ENCODE measurements at places on chromosomes 11 and 22.

- DNase-seq: no peak
Measured at GRCh38 chr11:11757909-11758308, 83.9 kb upstream of the USP47 start.

DNA sequence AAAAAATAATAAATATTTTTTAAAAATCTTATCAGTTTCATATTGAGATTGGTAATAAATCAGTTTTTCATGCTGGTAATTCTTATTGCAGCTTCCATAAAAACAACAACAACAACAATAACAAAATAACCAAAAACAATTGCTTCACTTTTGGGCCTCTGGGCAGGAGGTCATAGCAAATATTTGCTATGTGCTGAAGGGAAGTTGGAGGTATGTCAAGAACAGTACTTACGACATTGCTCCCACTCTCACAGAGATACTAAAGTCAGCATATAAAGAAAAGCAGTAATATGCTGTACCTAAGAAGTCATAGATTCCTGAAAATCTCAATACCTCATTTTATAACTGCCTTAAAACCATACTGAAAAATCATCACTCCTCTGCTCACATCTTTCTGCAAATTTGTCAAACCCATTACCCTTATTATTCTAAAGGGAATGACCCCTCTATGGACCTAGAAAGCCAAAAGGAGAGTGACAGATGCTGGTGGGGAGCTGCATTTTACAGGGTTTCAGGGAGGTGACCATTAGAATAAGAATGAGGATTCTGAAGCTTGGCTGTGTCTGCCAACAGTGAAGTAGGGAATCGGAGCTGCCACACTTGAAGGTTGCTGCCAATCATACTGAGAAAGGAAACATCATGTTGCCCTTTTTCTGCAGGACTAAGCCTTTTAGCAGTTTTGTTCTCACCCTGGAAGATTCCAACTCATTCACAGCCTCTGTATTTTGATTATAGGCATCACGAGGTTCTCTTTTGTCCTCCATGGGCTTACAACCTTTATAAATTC lies 742.9 kb downstream of the LRRC4C start:
- DNase-seq: no peak

- DNase-seq: no peak
Measured at GRCh38 chr22:25137577-25138525, 61.8 kb upstream of the CRYBB3 start.

DNA sequence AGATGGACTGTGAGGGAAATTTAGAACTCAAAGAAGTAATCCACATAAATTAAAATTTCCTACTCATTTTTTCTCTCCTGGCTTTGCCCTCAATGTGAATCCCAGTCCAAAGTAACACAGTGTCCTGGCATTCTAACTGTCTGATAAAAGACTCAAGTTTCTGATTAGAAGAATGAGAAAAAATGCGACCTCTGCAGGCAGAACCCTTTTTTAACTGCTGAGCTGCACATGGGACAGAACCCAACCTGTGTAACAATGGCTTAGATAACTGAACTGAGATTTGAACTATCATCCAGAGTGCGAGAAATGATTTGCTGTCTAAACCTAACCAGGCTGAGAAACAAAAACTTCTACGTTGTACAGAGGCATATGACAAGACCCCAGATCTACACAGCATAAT lies 385.6 kb upstream of the LRRC4C start:
- DNase-seq: no peak

- DNase-seq: no peak
Measured at GRCh38 chr22:24760708-24761306, 13.7 kb downstream of the PIWIL3 start.

GRCh38 chr11:77865805-77866204 lies 44.9 kb downstream of the AAMDC start:
- no peak for DNase-seq

DNA sequence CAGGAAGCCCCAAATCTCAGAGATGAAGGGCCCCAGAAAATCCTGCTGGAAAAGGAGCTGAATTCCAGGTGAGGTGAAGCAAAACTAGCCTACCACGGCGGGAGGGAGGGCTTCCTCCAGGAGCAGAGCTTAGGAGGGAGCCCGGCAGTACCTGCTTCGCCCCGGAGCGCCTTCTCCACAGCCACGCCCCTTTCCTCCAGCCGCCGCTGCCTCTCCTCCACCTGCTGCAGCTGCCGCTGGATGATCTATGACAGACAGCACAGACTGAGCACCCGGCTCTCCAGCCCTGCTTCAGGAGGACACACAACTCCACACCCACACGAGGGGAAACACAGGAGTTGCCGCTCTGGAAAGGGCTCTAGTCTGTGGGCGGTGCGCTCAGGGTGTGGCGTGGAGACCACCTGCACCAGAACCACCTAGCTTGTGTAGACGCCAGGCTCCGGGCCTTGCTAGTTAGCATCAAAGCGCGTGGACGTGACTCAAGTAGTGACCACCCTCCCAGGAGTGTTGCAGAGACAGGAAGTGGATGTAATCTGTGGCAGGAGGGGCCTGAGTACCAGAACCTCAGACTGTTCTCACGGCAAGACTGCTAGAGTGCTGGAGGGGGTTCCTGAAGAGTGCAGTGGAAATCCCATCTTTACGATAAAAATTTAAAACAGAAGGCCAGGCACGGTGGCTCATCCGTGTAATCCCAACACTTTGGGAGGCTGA lies 34.6 kb upstream of the BID start:
- no peak for DNase-seq

DNA sequence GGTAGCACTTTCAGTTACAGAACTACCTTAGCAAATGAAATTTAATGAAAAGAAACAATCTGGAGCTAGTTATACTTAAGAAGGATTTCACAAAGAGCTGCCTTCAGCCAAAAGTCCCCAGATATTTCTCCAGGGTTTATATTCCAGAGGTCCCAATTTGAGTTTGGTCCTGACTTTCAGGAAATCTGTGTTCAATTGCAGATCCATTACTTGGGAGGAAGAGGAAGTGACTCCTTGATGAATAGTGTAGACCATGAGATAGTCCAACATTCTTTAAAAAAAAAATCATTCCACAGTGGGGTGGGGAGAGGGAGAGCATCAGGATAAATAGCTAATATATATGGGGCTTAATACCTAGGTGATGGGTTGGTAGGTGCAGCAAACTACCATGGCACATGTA lies 117.6 kb upstream of the ARHGAP20 start:
- no peak for DNase-seq

DNA sequence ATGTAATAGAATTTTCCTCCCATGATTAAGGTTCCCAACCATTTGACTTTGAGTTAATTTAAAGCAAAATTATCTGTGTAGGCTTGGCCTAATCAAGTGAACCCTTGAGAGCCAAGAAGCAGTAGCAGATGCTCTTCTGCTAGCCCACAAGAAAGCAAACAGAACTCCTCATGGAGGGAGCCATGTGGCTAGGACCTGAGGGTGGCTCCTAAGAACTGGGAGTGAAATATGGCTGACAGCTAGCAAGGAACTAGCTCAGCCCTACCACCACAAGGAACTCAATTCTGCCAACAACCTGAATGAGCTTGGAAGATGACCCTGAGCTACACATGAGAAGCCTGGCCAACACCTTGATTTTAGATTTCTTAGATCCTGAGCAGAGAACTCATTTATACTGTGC lies 167.7 kb downstream of the WNT11 start:
- no peak for DNase-seq

DNA sequence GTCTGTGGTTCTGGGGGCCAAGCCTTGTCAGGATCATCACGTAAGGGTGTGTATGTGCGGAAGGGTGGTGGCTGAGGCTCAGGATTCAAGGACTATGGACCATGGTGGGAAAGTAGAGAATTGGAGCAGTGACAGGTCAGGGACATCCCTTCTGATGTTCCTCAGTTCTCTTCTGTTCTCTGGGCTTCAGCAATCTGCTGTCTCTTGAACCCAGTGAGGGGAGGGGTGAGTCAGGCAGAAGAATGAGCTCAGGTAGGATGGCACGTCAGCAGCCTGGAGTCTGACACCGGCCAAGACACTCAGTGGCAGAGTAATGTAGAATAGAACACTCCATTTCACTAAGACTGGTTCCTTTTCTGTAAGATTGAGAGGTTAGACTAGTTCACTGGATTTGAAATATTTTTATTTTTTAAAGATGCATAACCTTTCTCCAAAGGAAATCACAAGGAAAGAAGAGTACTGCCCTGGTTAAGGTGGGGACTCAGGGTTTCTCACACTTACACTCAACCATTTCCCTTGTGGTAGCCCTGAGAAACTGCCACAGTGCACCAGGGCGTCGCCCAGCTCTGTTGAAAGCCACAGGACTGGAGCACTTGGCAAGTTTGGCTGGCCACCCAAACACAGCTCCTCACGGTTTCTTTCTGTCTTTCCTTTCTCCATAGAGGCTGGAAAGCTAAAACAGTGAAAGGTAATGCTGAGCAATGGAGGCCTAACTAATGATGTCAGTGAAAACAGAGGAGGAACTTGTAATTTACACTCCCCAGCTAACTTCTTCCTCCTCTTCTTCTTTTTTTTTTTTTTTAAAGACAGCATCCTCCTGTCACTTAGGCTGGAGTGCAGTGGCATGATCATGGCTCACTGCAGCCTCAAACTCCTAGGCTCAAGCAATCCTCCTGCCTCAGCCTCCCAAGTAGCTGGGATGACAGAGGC lies 23.1 kb upstream of the MICAL2 start:
- DNase-seq: no peak

GRCh38 chr22:31081963-31082605 lies 966 bp downstream of the SMTN start:
- DNase-seq: no peak

- DNase-seq: peak; percentile 87
Measured at GRCh38 chr22:46071451-46072109, 78.7 kb upstream of the PPARA start.

DNA sequence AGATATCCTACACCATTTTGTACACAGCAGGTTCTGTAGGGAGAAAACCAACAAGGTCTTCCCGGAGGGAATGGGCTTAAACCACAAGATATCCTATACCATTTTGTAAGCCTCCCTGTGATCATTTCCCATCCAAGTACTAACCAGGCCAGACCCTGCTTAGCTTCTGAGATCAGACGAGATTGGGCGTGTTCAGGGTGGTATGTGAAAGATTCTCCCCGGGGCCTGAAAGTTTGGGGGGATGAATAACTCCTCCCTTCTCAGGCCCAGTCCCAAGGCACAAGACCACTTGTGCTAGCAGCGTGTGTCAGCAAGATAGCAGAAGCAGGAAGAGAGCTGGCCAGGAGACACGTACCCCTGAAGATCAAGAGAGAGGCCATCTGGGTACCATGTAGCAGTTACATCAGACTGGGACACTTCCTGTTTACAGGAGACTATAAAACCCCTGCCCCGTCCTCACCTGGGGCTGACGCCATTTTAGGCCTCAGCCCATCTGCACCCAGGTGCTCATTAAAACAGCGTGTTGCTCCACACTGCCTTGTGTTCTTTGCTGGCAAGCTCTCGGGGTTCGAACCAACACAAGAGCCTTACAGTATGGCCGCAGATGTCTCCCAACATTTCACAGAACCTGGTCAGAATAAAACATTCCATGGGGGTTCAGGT lies 17.3 kb downstream of the MIF start:
- DNase-seq: no peak

GRCh38 chr11:69662021-69662698 lies 13.0 kb downstream of the LTO1 start:
- no peak for DNase-seq

- no peak for DNase-seq
Measured at GRCh38 chr22:26610072-26610958, 7.5 kb downstream of the CRYBB1 start.

DNA sequence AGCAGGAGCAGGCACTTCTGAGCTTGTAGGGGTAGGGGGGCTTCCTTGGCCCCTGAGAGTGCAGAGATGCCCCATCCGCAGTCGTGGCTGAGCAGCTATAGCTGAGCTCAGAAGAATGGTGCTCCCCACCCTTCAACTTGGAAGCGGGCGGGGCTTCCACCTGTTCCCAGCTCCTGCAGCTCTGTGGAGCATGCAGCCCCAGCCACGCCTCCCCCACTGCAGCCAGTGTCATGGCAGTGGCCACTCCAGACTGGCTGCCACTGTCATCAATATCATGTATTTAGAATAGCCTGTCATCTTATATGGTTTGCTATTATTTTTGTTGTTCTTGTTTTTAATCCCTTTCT lies 213.1 kb downstream of the LRRC4C start:
- DNase-seq: no peak

GRCh38 chr11:116861539-116861938 lies 24.1 kb upstream of the APOA1 start:
- no peak for DNase-seq

- no peak for DNase-seq
Measured at GRCh38 chr11:128029219-128029722, 558.1 kb downstream of the ETS1 start.

- DNase-seq: no peak
Measured at GRCh38 chr11:8712506-8712905, 29.9 kb downstream of the RPL27A start.

GRCh38 chr11:128936606-128937251 lies 5.9 kb downstream of the TP53AIP1 start:
- no peak for DNase-seq
